Endothelial cell (in vitro differentiated cells): ENCODE measurements at places on chromosomes 11 and 22.

GRCh38 chr11:47766509-47767227 lies 473 bp downstream of the FNBP4 start:
- DNase-seq = peak; percentile 33

- DNase-seq = no peak
Measured at GRCh38 chr11:72813740-72814285, 398 bp upstream of the ATG16L2 start.

- DNase-seq = no peak
Measured at GRCh38 chr11:75931124-75931523, 116.1 kb downstream of the UVRAG start.

GRCh38 chr22:44850946-44851345 lies 98.6 kb downstream of the ARHGAP8 start:
- no peak for DNase-seq

DNA sequence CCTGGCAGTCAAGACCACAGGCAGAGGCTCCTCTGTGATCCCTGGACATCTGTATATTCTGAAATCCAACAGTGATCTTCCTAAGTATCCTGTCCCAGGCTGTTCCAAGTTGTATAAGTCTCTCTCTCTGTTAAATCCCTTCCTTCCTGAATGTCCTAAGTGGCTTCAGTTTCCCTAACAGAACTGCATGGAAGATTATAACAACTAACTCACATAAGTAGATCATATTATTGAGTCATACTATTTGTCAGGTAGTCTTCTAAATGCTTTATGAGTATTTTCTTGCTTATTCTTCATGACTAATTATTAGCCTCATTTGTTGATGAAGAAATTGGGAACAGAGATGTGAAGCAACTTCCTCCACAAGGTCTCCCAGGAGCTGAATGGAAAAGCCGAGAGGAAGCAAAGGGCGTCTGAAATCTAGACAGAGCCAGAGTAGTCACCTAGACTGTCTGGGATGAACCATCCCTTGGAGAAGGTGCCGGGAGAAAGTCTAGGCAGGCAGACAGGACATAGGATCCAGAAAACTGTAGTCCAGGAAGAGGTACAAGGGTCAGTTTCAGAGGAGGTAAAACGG lies 93.2 kb upstream of the FAT3 start:
- DNase-seq = no peak

GRCh38 chr11:92087725-92088537 lies 136.7 kb upstream of the FAT3 start:
- no peak for DNase-seq
